ENCODE measurements at places on chromosomes 1 and 21.

GRCh38 chr1:183607322-183607980 lies 17.2 kb upstream of the NCF2 start:
- peak; percentile 59 for ATAC-seq

- peak; percentile 76 for ATAC-seq
Measured at GRCh38 chr1:15974855-15975254, 1.0 kb downstream of the ZBTB17 start.

DNA sequence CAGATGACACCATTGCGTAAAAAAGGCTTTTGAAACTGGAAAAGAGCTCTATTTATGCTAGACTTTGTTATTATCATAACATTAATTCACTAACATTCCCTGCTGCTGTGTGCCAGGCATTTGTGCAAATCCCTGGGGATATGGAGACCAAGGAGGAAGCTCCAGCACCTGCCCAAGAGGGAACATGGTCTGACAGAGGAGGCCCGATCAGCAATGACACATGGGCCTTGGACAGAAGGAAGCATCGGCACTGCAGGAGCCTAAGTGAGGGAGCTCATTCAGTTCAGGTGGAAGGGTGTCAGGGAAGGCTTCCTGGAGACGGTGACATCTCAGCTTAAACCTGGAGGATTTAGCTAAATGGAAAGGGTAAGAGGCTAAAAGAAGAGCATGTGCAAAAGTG lies 13.9 kb downstream of the CAMK2N1 start:
- no peak for ATAC-seq

DNA sequence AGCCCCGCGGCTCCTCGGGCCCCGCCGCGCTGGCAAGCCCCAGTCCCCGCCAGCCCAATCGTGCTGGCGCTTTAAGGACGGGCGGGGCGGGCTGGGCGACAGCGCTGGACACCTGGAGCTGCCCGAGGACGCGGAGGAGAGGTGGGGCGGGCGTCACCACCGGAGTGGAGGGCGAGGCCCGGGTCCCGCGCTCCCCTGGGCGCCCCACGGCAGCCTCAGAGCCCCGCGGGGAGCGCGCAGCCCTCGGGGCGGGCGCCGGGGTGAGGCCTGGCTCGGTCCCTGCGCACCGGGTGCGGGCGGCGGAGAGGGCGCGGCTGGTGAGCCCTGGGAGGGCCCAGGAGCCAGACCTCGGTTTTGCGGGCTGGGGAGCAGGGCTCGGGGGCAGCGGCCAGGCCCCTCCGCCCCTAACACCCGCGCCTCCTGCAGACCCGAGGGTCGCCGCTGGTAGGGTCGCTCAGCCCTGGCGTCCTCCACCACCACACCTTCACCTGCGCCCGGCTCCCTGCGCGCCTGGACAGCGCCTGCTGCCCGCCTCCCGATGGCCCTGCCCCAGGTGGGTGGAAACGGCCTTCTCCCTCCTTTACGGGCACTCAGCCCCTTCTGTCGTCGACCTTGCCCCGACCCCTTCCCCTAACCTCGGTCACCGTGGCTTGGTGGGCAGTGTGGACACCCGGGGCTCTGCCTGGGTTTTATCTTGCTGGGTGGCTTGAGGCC lies at the start of gene TMEM61:
TMEM61 (plus strand) TSS at position 101 of the 714 bp plus-strand sequence; CDS start at position 539, 438 bp downstream.
- no peak for ATAC-seq

- no peak for ATAC-seq
Measured at GRCh38 chr1:61523893-61524605, 200.9 kb downstream of the TM2D1 start.

DNA sequence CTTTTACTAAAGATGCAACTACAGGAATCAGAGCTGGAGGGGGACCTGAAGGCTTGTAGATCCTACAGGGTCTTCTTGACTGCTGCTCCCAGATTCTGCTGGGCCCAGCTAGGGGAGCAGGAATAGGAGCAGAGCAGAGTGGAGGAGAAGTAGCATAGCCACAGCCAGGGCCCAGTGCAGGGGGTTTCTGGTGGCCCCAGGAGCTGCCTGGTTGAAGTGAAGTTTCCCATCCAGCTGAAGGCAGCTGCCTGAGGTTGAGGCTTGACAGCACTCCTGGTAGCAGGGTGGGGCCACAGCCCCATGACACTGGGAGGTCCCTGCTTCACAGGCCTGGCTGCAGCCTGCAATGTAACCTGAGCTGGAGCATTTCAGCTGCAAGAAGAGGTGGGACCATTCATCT lies 2.0 kb upstream of the INPP5B start:
- ATAC-seq, result no peak

DNA sequence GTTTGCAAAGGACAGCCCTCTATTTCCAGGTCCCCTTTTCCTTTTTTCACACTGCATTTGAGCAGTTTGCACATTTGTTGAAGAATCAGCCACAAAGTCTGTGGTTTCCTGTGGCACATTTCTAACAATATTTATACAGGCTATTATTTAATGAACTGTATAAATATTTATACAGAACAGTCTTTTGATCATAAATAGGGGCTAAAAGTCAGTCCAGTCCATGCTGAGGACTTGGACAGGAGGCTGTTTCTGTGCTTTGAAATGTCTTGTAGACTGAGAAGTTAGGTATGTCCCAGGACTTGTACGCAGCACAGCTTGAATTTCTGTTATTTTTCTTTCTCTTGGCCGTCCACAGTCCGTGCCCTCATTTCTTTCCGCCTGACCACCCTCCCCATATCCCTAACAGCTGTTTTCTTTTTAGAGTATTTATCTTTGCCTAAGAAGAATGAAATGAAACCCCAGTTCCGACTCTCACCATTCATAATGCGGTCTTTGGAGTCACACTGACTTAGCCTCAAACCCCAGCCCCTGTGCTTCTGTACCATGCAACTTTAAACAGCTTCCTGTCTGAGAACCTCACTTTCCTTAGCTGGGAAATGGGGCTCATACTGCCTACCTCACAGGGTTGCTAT lies 19.7 kb downstream of the FGGY start:
- ATAC-seq, result peak; percentile 47

- no peak for ATAC-seq
Measured at GRCh38 chr1:41222496-41222895, 19.6 kb downstream of the SCMH1 start.

GRCh38 chr21:17794518-17795145 lies 24.5 kb downstream of the C21orf91 start:
- ATAC-seq, result no peak

GRCh38 chr1:71882637-71883036 lies 399.7 kb downstream of the NEGR1 start:
- ATAC-seq, result no peak

- ATAC-seq, result no peak
Measured at GRCh38 chr1:114299331-114299975, 145.8 kb upstream of the SYT6 start.

- ATAC-seq, result peak; percentile 18
Measured at GRCh38 chr1:223038288-223039006, 104.6 kb downstream of the TLR5 start.

DNA sequence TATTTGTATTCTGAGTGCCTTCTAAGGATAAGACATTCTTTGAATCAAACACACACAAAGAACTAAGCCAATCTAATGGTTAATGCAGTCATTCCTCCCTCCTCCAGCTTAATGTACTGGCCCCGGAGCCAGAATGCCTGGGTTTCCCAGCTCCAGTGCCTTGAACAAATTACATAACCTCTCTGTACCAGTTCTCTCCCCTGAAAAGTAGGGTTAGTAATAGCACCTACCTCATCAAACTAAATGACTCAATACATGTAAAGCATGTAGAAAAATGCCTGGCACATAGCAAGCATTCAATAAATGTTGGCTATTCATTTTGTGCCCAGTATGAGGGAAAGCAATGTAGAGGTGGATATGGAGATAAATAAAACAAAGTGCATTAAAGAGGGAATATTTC lies 14.0 kb downstream of the C1orf52 start:
- no peak for ATAC-seq

DNA sequence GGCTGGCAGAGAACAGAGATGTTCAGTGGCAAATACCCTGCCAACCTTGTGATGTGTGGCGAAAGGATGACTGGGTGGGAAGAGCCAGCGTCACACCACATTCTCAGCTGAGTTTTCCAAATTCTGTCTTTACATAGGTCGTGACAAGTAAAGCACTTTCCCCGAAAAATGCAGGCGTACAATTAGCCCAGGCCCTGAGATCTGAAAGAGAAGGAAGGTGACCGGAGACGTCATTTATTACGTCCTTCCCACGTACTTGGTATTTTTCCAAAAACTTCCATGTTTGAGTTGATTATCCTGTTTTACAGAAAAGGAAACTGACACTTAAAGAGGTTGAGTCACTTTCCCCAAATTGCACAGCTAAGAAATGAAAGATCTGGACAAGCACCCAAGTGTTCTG lies 413.3 kb downstream of the PRDM2 start:
- ATAC-seq, result no peak

DNA sequence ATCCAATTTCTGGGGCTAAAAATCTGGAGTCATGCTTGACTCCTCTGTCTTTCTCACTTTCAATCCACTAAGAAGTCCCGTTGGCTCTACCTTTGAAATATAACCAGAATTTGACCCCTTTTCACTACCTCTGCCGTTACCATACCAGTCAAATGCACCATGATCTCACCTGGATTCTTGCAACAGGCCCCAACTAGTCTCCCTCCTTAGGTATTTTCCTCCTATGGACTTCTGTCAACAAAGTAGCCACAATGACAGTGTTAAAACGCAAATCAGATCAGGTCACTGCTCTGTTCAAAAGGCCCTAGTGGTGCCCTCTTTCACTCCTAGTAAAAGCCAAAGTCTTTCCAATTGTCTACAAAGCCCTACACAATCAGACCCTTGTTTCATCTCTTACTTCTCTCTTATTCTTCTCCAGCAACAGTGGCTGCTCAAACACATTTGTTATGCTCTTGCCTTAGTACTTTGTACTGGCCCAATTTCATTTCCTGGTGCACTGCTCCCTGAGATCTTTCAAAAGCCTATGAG lies 35.7 kb upstream of the AGL start:
- ATAC-seq, result no peak

DNA sequence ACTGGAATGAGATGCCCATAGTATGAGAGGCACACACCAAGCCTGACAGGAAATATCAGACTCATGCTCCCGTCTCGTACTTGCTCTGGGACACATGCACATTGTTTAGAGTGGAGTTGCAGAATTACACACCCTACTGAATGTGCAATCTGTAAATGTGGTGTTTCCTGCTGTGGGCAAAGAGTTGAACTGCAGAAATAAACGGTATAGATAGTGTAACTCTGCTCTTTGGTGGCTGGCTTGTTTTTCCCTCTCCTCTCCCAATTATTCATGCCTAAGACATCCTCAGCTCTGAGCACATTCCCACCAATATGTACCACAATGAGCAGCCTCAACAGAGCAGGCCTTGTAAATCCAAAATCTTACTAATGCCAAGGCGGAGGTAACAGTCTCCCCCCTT lies 90.1 kb upstream of the DIRAS3 start:
- no peak for ATAC-seq

- no peak for ATAC-seq
Measured at GRCh38 chr1:13930151-13930550, 230.2 kb downstream of the PRDM2 start.

GRCh38 chr1:232878086-232878485 lies 72.3 kb upstream of the NTPCR start:
- no peak for ATAC-seq

- no peak for ATAC-seq
Measured at GRCh38 chr1:233316473-233316872, 11.1 kb upstream of the MAP3K21 start.

- no peak for ATAC-seq
Measured at GRCh38 chr21:23445307-23445706, 2162.0 kb downstream of the MRPL39 start.

DNA sequence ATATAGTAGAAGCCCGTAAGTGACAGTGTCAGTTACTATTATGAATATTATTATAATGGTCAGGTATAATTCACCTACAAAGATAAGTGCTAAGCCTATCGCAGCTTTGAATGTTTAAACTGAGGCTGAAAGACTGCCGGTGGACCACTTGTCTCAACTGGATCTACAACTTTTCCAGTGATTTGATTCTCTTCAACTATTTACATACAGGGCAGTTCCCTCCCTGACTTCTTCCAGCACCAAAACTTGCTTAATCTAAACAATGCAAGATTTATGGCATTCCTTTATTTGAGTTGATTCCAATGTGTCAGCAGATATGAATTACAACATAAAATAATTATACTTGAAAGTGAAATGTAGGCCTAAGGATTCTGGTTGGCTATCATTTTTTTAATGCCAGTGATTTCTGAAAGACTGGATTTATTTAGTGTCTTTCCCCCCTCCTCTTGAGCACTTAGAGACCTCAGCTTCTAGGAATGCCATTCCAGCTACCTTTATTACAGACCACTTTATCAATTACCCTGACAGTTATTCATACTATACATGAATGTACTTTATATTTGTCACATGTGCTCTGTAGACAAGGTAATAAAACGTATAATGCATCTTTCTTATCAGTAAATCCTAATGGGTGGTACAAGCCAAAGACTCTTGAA lies 153.3 kb upstream of the C8B start:
- ATAC-seq, result no peak

- ATAC-seq, result peak; percentile 42
Measured at GRCh38 chr1:112713466-112714312, 1.4 kb downstream of the PPM1J start.

DNA sequence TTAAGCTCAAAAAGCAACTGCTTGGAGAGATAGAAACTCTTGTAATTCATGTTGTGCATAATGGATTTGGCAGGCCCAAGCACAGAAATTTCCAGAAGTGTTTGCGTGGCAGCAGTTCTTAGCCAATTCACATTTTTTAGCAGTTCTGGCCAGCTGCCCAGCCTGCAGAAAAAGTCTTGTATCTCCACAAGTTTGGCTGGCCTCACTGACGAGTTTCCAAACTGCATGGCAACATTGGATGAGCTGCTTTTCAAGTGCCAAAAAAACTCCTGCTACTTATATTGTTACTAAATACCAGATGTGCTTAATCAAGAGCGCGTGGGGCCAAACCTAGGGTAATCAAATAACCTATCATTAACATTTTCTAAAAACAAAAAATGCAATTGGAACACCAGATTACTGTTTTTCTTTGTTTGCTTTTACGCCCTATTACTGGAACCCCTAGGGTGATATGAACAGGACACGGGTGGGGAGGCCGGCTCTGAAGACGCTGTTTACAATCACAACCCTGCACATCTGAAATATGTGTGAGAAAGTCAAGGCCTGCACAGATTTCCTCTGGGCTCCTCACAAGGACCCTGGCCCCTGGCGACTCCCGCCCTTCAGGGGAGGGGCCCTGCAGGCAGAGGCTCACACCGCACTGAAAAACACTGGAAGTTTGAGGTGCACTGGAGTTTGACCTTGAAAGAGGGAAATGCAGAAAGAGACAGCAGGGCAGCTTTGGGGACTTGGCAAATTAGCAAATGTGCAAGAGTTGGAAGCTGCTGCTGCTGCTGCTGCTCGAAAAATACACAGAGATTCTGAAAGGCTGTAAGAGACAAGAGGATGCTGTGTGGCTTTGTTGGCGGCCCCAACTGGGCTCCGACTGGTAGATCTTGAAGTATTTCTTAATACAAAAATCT lies 55.2 kb upstream of the TARBP1 start:
- ATAC-seq, result no peak
